HEK293T (cell line): ENCODE measurements at places on chromosomes 6 and 20.

DNA sequence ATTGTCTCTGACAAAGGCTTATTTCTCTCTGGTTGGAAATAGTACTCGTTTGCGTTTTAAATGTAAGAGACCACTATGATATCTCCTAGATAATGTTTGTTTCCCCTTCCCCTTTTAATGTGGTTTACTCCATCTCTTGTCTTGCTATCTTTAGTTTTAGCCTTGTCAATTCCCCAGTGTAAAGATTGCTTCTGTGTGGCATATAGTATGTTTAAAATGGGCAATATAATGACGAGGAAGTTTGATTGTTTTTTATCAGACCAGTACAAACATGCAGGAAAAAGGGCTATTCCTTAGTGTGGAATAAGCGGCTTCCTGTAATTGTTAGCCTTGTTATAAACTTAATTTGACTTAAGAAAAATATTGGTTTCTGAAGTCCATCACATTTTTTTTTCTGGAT, 3.1 kb downstream of the QKI start:
- DNase-seq: no peak

DNA sequence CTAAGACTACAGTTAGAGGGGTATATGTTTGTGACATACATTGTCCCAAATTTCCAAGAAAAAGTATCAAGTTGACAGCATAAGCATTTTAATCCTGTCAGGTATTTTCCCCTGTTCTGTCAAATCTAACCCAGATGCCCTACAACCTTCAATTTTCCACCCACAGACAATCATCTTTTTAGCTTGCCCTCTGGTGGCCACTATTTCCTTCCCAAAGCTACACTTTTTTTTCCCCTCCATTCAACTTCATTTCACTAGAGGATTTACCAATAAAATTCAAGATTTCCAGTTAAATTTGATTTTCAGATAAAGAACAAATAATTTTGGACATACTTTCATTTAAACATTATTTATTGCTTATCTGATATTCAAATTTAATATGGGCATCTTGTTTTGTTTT, 286.6 kb downstream of the TENT5A start:
- DNase-seq: no peak

DNA sequence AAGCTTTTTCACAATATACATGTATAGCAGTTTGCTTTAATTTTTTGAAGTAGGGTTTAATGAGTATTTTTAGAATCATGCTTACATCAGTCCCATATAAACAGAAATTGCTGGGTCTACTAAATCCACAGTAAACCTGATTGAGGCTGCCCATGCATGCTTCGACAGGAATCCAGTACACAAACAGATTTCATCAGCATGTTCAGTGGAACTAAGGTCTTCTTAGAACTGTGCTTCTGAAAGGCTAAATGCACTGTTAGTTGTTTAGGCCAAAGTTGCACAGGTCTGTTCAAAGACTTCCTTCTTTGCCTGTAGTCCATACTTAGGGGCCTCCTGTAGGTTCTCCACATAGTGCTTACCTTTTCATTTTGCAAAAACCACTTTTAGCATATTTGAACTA, 42.5 kb upstream of the THBS2 start:
- DNase-seq: no peak

GRCh38 chr6:116438590-116439448, 22.4 kb upstream of the CALHM6 start:
- no peak for DNase-seq

DNA sequence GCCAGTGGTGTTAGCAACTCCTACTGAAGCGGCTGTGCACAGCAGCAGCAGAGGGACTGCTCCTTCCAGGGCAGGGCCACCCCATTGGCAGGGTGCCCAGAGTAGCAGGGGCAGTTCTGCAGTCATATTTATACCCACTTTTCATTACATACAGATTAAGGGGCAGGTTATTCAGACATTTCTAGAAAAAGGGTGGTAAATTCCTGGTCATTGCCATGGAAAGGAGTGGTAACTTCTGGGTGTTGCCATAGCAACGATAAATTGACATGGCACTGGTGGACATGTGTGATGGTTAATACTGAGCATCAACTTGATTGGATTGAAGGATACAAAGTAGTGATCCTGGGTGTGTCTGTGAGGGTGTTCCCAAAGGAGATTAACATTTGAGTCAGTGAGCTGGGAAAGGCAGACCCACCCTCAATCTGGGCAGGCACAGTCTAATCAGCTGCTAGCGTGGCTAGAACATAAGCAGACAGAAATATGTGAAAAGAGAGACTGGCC, 45.0 kb downstream of the IYD start:
- DNase-seq: no peak

- no peak for DNase-seq
Observed at GRCh38 chr6:15457121-15457650, 205.6 kb downstream of the DTNBP1 start.

- no peak for DNase-seq
Observed at GRCh38 chr6:149064001-149064659, 253.4 kb upstream of the TAB2 start.

DNA sequence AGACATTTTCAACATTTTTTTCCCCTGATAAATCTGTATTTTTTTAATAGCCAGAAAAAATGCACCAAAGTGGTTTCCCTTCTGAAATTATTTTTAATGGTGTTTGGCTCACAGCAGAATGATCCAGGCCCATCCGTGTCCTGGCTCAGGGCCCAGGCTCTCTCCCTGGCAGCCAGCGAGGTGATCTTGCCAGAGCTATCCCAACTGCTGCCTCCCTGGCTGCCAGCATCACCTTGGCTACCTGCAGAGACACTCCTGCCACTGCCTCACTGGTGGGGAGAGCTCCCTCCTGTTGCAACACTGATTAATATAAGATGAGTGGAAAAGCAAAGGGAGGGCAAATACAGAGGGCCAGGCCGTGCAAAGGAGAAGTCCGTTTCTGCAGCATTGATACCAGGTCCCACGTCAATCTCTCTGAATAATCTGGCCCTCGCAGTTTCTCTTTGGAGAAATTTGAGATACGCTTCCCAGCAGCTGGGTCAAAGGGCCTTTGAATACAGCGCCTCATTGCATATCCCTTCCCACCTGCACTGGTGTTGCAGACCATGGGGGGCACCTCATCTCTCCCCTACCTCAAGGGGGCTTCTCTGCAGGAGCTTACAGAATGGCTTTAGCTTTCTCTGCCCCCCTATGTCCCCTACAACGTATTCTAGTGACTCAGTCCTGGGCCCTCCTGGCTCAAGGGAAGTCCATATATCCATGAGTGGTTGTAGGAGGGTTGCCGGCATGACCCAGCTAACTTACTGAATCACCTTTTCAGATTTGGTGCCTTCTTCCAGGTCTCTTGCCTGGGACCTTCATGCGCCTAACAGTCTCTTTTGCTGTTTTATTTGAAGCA, 12.8 kb upstream of the DSTN start:
- DNase-seq: no peak

GRCh38 chr6:76644231-76644630, 571.8 kb upstream of the IMPG1 start:
- DNase-seq: no peak

DNA sequence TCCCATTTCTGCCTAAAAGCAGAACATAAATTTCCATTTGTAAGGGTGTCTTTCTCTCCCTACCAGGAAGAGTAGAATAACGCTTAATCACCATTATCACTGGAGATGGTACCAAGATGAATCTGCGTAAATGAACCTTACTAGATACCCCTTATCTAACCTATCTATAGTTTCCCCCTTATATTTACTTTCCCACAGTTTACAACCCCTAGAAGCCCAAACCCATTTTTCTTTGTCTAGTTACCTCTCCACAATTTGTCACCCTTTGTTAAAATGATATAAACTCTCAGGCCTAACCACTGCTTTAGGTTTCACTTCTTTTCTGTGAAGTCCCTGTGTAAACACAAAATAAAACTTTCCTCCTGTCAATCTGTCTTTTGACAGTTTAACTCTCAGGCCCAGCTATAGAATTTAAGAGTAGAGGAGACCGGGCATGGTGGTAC, 45.5 kb downstream of the PCNA start:
- no peak for DNase-seq

DNA sequence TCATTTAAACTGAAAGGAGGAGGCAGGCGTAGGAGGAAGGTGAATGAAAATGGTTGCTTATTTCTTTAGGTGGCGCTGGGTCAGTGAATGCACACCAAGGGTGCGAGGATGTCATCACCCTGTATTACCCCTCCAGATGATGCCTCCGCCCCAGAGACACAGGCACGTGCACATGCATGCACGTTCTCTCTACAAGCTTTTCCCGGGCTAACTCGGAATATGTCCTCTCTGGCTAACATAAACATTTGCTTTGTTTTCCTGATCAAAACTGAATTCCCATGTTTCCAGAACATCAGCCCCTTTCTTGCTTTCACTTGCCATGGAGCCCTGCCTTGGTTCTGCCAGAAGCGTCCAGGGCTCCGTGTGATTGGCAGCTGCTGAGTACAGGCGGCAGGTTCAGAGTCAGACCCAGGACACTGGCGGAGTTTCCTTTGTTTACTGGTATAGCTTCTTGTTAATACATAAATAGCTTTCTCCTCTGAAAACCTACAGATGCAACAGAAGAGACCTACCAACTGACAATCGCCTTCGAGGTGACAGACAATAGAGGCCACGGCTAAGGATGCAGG, 131.2 kb upstream of the RPS6KA2 start:
- DNase-seq: no peak

DNA sequence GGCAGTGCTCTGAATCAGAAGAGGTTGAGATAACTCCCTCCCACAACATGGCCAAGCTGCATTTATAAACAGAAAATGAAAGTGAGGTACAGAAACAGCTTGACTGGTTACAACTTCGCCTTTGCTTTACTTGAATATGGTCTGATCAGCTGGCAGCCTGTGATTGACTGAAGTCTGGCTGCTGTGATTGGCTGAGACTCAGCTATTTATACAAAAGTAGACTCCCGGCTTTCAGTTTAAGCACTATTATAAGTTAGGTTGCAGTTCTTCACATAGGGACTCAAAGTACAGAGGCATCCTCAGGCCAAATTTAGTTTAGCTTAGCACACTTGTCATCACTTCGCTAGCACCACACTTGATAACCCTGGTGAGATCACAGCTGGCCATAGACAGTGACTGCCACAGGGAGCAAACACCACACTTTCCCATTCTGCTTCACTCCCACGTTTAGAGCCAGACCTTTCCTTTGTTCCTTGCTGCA, 362.6 kb downstream of the EPM2A start:
- DNase-seq: no peak

- DNase-seq: no peak
Observed at GRCh38 chr20:37945091-37945547, 42.2 kb downstream of the VSTM2L start.

- no peak for DNase-seq
Observed at GRCh38 chr6:136728033-136728939, 64.0 kb downstream of the MAP3K5 start.

GRCh38 chr20:38049800-38050199, 16.3 kb downstream of the RPRD1B start:
- DNase-seq: no peak

- DNase-seq: no peak
Observed at GRCh38 chr20:48734104-48734749, 93.6 kb downstream of the PREX1 start.

DNA sequence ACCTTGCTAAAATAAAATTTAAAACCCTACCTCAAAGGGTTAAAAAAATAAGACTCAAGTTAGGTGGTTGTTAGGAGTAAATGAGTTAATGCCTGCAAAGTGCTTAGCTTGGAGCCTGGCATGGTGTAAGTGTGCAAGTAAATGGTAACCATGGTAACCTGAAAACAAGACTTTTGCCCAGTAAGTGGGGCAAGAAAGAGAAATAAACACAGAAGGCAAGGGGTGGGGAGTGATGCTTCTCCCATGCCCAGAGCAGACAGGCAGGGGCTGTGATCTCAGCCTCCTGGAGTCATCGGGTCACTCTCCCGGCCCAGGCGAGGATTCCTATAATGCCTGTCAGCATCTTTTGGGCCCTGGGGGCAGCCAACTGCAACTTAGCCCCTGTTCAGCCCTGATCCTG, 59.2 kb upstream of the SLC32A1 start:
- DNase-seq: no peak

- DNase-seq: no peak
Observed at GRCh38 chr6:163298079-163298830, 116.3 kb upstream of the QKI start.
